ENCODE measurements at places on chromosomes 12 and 14. TPM values are rescaled to one million over a fixed set of nuclear protein-coding genes. Genes with fewer than 3 reads are reported as not detected.

The PKP2 gene
- not detected for total RNA-seq

The EVL gene
- total RNA-seq, result 21.0 TPM

The SERPINA1 gene
- total RNA-seq, result 0.16 TPM

The MYO1A gene
- total RNA-seq, result under 0.01 TPM

The ENDOU gene
- 0.09 TPM for total RNA-seq

The PRKD1 gene
- 8.4 TPM for total RNA-seq

The PRR4 gene
- total RNA-seq, result 0.32 TPM

The CRY1 gene
- total RNA-seq, result 6.1 TPM

The GLIPR1L1 gene
- total RNA-seq, result not detected

The OASL gene
- 0.17 TPM for total RNA-seq

The USP5 gene
- total RNA-seq, result 77.2 TPM

The CBLN3 gene
- total RNA-seq, result 4.8 TPM

The SMCO3 gene
- not detected for total RNA-seq

The FGF6 gene
- total RNA-seq, result not detected

Data from bronchial smooth muscle cell (primary cell).